ENCODE measurements at places on chromosomes 4 and X.

DNA sequence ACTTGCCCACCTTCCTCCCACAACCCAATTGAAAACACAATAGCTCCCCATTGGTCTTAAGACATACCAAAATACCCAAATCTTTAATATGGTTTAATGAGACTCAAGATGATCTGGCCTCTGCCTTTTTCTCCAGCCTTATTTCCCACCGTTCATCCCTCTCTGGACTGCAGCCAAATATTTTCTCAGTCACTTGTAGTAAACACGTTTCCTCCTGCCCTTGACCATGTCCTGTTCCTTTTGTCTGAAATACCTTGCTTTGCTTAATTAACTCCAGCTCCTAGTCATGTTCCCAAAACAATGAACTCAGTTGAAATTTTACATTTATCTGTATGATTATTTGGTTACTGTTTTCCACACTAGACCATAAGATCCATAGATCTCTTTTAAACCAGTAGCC is 8.4 kb upstream of the NUP54 start:
- DNase-seq, result no peak

DNA sequence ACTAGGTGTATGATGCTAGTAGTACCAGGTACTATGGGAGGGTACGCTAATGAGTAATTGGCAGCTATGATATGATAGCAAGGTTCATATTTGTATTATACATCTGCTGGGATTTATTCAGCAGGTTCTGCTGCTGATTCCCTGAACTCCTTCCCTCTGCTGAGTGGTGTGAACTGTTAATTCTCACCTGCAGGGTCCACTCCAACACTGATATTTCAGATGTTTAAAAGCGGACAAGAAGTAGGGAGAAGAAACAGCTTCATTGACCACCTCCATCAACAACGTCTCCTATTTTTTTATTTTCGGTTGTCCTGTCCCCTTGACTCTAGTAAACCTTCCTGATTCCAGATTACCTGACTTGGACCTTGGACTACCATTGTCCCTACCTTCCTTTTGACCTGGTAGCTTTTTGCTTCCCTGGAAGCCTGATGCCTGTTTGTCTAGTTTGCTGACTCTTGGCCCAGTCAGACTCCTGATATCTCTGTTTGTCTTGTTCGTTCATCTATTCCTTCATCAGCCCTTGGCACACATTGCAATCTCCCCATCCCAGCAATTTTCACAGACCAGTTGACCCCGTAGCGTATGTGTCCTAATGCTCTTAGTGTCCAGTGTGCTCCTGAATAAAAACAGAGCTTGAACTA is 34.0 kb upstream of the RNF128 start:
- no peak for DNase-seq

- DNase-seq, result peak; percentile 9
Measured at GRCh38 chr4:79854856-79855502, 218.1 kb downstream of the ANTXR2 start.

DNA sequence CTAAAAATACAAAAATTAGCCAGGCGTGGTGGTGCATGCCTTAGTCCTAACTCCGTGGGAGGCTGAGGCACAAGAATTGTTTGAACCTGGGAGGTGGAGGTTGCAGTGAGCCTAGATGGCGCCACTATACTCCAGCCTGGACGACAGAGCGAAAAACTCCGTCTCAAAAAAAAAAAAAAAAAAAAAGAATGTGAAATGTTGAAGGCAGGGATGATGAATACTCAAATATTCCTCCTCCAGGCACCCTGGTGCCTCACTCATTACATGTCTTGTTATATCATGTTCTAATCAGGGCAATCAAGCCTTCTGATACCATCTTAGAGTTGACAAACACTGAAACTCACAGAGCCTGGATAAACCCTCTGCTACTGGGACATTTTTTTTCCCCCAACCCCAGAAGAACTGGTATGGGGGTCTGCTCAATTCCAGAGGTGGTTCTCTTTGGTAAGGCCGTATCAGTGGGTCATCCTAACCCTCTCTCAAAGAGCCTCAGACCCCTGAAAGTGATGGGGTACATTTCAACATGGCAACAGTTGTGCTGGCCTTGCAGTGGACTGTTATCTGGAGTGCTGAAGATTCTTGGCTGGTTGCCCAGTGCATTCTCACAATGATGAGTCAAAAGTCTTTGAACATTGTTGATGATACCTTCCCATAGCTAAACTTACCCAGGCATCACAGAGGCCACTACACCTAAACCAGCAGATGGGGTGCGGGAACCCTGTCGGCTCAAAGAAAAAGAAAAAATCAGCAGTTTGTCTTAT is 2.4 kb upstream of the SH3KBP1 start:
- no peak for DNase-seq

DNA sequence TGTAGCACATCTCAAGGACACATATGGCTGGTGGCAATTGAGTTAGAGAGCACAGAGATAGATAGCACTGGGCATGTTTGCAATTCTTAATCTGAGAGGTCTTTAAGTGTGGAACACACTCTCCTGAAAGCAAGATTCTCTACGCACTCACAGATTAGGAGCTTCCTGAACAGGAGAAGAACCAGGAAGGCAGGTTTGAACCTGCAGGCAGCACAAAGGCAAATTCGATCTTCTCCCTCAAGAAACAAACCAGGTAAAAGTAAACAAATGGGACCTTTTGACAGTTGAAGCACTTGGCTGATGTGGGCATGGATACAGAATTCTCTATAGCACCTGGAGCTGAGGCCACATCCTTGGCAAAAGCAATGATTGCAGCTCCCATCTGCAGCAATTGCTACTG is 24.3 kb downstream of the HS3ST1 start:
- DNase-seq, result no peak

- no peak for DNase-seq
Measured at GRCh38 chr4:147285751-147286150, 195.1 kb upstream of the EDNRA start.

DNA sequence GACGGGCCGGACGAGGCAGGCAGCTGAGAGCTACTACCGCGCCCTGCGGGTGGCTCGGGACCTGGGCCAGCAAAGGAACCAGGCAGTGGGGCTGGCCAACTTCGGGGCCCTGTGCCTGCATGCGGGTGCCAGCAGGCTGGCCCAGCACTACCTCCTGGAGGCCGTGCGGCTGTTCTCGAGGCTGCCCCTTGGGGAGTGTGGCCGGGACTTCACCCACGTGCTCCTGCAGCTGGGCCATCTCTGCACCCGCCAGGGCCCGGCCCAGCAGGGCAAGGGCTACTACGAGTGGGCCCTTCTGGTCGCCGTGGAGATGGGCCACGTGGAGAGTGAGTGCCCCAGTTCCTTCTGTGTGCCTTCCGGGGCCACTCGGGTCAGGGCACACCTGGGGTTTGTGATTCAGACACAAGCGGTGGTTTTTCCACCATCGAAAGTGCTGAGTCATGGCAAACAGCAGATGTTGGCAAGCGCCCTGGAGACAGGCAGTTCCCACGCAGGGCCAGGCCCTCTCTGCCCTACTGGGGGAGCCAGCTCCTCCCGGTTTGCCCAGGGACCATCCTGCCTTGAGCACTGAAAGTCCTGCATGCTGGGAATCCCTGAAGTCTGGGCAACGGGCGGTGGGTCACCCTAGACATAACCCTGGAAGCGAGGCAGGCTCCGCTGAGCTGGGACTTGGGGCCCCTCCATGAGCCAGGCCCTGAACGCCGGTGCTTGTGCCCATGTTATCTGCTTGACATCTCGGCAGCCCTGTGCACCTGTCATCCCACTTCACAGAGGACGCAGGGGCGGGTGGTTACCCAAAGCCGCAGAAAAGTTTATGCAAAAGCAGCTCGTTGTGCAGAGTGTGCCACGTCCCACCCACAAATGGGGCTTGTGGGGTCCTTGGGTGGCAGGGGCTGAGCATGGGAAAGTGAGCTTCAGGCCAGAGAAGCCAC is 29.5 kb downstream of the SH3TC1 start:
- DNase-seq, result no peak

DNA sequence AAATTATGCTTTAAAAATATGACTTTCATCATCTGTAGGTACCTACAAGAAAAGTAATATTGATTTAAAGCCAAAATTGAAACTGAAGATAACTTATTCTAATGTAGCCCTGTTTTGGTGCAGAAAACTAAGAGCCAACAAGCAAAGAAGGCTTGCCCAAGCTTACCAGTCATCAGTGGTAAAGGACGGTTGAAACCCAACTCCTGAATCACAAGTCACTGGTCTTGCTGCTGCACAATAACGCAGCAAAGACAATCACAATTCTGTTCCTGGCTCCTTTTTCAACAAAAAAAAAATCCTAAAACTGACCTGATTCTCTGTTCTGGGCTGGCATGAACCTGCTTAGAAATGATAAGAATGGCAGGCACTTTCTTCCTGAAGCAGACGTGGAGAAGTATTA is 34.5 kb downstream of the WDFY3 start:
- no peak for DNase-seq

DNA sequence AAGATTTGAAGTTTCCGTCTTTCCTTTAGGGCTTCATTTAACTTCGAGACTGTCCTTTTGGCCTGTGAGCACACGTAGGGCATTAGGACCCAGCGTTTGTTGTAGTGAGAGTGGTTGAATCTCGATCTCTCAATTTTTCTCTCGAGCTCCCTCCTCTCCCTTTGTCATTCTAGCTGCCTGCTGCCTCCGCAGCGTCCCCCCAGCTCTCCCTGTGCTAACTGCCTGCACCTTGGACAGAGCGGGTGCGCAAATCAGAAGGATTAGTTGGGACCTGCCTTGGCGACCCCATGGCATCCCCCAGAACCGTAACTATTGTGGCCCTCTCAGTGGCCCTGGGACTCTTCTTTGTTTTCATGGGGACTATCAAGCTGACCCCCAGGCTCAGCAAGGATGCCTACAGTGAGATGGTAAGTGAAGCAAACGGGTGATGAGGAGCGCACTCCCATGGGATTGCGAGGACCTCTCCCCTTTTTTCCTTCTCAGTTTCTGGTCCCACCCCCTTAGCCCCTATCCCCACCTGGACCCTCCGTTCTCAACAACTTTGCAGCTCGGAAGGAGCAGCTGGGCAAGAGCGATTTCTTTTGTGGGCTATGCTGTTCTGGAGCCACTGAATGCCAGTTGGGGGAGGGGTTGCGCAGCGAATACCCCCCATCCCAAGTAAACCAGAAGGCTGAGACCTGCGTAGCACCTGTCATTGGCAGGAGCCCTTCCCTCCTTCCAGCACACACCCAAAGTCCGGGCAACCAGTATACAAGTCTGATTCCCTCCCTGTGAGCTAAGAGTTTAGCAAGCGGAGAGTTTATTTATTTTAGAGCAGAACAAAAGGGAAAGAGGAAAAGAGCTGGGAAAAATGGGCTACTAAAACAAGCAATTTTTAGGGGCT is at the start of gene TMEM35A:
TMEM35A (plus strand) TSS at position 164 of the 883 bp plus-strand sequence; CDS start at position 288, 124 bp downstream.
- DNase-seq, result peak; percentile 20

DNA sequence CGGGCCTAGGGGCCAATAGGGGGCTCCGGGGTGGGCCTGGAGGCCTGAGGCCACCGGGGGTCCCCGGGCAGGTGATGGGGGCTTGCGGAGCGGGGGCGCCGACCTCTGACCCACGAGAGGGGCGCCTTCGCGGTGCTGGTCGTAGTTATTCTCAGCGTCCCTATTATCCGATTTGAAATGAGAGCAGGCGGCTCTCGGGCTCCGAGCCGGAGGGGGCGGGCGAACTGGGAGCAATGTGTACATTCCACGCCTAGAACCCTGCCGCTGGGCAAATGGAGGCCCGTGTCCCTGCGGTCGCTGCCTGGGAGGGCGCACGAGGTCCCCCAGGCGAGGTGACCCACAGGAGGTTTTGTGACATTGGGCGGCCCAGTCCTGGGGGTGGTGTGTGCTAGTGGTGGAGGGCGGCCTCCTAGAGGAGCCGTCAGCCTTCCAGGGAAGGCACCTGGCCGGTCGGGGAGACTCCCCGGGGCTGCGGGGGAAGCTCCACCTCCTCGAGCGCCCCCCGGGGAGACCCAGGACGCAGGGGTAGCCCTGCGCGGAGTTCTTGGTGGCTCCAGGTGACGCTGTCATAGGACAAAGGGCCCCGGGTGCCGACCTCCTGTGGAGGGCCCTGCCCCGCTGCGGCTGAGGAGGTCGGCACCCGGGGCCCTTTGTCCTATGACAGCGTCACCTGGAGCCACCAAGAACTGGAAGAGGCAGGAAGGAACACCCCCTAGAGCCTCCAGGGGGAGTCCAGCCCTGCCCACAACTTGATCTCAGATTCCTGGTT is 102.6 kb upstream of the PRKX start:
- no peak for DNase-seq

- DNase-seq, result no peak
Measured at GRCh38 chr4:113524096-113524495, 237.4 kb downstream of the CAMK2D start.

DNA sequence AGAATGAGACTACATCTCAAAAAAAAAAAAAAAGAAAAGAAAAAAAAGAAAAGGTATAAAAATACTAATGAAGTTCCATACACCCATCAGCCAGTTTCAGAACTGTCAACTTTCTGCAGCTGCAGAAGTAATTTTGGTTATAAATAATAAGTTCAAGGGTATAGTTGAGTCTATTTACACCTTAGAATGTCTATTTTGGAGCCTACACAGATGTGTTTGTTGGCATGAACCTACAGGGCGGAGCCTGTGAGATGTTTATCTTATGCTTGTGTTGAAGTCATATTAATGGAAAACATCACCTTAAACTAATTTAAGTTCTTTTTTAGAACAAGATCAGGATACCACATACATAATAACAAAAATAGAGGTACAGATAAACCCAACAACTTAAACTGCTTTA is 85.8 kb downstream of the RAPGEF2 start:
- DNase-seq, result no peak

DNA sequence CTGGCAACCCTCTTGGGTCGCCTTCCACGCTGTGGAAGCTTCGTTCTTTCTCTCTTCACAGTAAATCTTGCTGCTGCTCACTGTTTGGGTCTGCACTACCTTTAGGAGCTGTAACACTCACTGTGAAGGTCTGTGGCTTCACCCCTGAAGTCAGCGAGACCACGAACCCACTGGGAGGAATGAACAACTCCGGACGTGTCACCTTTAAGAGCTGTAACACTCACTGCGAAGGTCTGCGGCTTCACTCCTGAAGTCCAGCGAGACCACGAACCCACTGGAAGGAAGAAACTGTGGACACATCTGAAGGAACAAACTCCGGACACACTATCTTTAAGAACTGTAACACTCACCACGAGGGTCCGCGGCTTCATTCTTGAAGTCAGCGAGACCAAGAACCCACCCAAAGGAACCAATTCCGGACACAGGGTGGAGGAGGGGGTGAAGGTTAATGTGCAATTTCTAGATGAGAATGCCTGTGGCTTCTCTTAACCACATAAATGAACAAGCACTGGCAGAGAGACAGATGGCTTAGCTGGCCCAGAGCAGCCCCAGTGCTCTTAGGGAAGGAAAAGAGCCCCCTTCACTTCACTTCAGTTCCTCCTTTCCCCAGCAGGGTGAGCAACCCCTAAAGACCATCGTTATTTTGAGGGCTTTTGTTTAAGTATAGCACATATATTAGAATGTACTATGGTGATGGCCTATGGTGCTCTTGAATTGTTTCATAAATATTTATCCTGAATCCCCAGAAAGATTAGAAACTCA is 73.0 kb downstream of the LUZP4 start:
- no peak for DNase-seq

GRCh38 chrX:150759568-150760416 is 66.6 kb downstream of the MTMR1 start:
- no peak for DNase-seq

- no peak for DNase-seq
Measured at GRCh38 chrX:108699368-108699767, 37.0 kb downstream of the IRS4 start.

GRCh38 chr4:147326591-147326990 is 154.3 kb upstream of the EDNRA start:
- no peak for DNase-seq
